CD4-positive, alpha-beta T cell treated with Interleukin-6 at 100 ng/mL for 8 hours (primary cell): ENCODE measurements at places on chromosomes 7 and 10.

DNA sequence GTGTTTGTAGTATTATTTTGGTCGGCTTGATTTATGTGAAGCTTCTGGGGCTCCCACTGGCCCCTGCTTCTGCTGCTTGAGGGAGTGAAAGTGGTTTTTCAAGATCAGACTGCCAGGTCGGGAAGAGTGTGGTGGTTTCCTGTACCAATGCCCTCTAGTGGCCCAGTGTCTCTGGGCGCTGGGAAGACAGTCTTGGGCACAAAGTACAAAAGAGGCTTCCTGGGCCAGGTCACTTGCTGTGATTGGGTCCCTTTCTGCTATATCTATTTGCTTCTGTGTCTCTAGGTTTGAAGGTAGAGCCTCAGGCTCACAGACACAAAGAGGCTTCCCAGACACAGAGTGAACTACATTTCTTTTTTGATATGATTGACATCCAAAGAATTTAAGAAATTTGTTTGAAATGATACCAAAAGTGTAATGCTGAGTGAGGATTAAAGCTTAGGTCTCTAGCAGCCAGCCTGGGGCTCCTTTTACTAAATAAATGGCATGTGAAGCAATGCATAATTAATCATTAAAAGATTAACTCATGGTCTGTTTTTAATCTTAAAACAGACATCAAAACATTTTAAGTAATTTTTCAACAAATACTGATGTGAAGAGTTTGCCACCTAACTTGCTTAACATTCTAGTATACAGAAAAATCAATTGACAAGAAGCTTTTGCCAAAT is 36.3 kb downstream of the ABCB1 start:
- peak; percentile 18 for DNase-seq

- no peak for DNase-seq
Observed at GRCh38 chr10:67965456-67965855, 81.0 kb downstream of the SIRT1 start.

GRCh38 chr7:65251851-65252620 is 121.6 kb upstream of the ZNF92 start:
- DNase-seq = no peak

GRCh38 chr7:77538281-77539212 is 1.5 kb downstream of the PTPN12 start:
- no peak for DNase-seq

DNA sequence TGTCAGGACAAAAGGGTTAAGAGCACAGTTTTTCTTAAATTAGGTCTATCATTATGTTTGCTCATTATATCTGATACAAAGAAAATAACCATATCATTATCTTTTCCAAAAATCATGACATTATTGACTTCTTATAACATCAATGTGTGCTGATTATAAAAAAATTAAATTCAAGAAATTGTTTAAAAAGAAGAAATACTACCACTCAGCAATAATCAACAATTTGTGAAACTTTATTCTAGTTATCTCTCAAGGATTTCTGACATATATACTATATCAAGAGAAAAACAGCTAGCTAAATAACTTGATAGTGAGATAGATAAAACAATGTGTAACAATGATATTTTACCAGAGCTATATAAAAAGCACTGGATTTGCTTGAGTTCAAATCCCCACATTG is 360.7 kb upstream of the PHF14 start:
- no peak for DNase-seq

DNA sequence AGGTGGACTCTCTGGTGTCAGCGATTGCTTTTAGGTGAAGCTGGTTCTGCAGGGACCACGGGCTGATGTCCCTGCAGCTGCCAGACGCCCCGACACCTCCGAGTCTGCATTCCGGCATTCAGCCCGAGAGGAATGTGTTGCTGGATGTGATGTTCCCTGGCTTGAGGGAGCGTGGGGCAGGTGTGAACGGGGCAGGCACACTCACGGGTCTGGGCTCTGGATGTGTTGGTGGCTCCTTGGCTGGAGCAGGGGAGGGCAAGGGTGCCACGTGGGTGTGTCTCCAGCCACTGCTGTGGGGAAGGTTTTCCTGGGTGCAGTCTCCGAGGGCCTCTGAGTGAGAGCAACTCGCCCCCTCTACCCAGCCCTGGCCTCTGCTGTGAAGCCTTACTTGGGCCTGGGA is 140.5 kb downstream of the CAMK1D start:
- no peak for DNase-seq
